Peyer's patch (tissue), 4 donors: ENCODE measurements at places on chromosomes 1 and 21. TPM values are rescaled to one million over a fixed set of nuclear protein-coding genes. Genes with fewer than 3 reads are reported as not detected.

The CYP4Z1 gene
- 0.94 TPM for total RNA-seq

The PDC gene
- not detected for total RNA-seq

The COL16A1 gene
- 54.8 TPM for total RNA-seq

The BRWD1 gene
- 94.9 TPM for total RNA-seq

The PMF1 gene
- total RNA-seq: 44.9 TPM

The TTLL7 gene
- 16.5 TPM for total RNA-seq

The TRIM67 gene
- total RNA-seq: not detected

The PCP4L1 gene
- not detected for total RNA-seq

The RTCA gene
- 31.5 TPM for total RNA-seq

The GCSAML gene
- 1.7 TPM for total RNA-seq

The KIF2C gene
- total RNA-seq: 8.3 TPM

The MYBPH gene
- total RNA-seq: not detected

The RNU1-1 gene
- total RNA-seq: under 0.01 TPM

The CFHR5 gene
- not detected for total RNA-seq

The CRNN gene
- total RNA-seq: not detected

The TSPEAR gene
- not detected for total RNA-seq

The RAP1GAP gene
- total RNA-seq: 52.1 TPM

The VWA1 gene
- total RNA-seq: 6.8 TPM

The FALEC gene
- not detected for total RNA-seq

The SHE gene
- total RNA-seq: 1.6 TPM

The SFN gene
- total RNA-seq: 46.8 TPM

The GON4L gene
- 74.8 TPM for total RNA-seq

The CD52 gene
- total RNA-seq: 22.3 TPM

The RXFP4 gene
- not detected for total RNA-seq

The NUDT4B gene
- total RNA-seq: 6.3 TPM

The SELE gene
- 0.83 TPM for total RNA-seq

The TAGLN2 gene
- total RNA-seq: 120 TPM

The CHODL gene
- total RNA-seq: 0.35 TPM

The LCE2C gene
- not detected for total RNA-seq

The HAO2 gene
- not detected for total RNA-seq

The ACTL8 gene
- total RNA-seq: not detected
